ENCODE measurements at places on chromosomes 1 and 21.

DNA sequence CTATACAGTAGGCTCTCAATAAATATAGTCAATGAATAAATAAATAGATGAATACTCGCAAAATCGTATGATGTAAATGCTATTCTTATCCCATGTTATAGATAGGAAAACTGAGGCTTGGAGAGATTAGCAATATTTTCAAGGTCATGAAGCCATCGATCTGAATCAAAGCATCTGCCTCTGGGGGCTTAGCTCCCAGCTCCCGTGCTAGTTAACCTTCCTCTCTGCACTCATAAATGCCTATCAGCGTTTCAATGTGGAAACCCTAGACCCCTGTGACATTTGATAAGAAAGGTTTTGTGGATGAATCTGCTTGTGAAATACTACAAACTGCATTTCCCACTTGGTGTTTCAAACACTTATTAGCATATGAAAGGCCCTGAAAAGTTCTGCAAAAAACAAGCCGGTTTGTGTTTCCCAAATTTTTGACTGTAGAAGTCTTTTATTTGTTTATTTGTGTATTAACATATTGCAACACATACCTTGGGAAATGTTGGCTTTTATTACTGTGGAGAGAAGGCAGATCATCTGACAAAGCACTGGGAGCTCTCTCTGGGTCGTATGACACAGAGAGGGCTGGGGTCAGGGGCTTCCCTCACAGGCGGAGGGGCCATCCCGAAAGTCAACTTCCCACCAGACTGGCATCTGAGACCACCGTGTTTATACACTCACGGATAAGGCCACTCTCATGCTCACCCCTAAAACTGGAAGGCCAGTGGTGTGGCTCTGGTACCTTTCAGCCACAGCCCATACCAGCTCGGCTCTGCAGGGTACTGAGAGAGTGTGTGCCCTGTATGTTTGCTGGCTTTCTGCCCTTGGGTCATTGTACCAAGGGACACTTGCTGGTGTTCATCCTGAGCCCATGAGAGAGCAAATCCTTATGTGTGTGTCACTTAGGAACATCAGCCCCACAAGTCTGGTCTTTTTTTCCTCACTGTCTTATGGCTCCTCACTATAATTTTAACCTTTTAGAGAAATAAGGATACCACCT lies 993 bp upstream of the PROK1 start:
- DNase-seq, result no peak

GRCh38 chr1:85975912-85976371 lies 180.6 kb downstream of the COL24A1 start:
- DNase-seq, result no peak

GRCh38 chr1:172939475-172939874 lies 111.3 kb downstream of the TNFSF18 start:
- DNase-seq, result no peak

GRCh38 chr1:151326619-151327222 lies 495 bp downstream of the PI4KB start:
- peak; percentile 3 for DNase-seq

DNA sequence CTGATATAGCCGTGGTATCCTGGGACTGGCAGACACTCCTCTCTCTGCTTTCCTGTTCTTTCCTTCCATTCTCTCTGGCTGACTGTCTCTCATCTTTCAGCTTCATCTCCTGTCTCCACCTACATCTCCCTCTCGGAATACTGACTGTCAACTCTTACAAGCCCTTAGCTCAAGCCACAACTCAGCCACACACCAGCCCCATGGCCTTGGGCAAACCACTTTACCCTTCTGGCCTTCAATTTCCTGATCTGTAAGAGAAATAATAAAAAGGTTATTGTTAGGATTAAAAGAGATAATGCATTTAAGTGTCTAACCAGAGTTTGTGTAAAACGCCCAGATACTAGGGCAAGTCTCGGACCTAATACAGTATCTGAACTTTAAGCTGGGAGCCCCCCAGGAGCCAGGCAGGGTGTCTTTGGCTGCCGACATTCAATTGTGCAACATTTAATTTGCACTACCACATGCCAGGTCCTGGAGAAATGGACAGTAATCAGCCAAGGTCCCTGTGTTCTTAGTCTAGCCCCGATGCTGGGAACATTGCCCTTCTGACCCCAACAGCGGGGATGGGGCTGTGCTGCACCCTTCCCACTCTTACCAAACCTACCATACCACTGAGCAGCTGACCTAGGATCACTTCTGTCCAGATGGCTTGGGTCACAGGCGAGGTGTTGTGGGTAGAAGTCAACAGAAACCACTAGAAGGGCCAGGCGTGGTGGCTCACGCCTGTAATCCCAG lies 5.1 kb downstream of the ECHDC2 start:
- no peak for DNase-seq

DNA sequence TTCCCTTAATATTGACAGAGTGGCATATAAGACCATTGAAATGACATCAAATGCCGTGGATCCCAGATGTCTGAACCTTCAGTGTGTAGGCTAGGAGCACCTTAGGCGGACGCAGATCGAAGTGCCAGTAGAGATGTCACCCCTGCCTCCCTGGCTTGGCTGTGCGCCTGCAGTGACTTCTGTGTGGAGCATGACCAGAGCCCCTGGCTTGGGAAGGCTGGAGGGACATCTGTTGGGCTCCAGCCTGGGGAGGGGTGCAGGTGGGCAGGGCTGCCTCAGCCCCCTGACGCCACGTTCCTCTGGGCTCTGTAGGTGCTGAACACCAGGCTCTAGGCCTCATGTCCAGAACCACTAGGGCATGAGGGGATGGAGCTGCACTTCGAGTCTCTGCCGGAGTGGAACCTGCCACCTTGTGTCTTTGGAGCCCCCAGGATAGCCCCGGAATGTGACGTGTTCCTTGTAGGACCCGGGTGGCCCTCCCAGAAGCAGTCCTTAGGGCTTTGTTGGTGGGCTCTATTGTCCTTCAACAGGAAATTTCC lies 103.8 kb downstream of the ADARB1 start:
- no peak for DNase-seq

DNA sequence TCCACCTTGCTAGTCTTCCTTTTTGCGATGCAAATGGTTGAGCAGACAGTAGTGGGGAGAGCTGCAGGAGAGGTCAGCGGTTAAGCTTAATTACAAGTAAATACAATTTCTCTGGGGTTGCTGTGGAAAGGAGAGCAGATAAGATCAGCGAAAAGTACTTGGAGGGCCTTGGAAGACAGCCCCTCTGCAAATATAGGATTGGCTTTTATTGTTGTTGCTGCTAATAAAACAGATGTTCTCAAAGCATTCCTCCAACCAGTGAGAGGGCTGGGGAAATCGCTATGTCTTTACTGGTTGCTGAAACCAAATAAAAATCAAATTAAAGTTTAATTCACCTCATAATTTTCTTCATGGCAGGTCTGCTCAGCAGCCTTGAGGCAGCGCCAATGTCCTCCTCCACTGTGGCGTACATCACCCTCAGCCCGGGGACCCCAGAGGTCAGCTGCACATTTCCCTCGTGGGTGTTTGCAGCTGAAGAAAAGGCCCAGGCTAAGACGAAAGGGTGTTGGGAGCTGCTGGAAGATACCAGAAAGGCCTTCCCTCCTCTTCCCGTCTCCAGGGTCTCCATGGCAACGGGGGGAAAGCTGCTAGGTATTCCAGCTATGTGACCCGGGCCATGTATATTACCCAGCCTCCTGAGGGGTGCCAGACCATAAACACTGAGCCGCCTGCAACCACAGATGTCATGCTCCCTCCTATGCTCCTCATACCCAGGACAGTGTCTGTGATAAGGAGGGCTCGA lies 54.6 kb upstream of the POU2F1 start:
- DNase-seq, result no peak

All from stimulated activated CD4-positive, alpha-beta T cell treated with anti-CD3 and anti-CD28 coated beads, Interleukin-1b, Interleukin-23, amount 100 ng/mL, for 1 hour (primary cell).